ENCODE measurements at places on chromosomes 6 and 20.
A peak's percentile ranks its signal among the peaks of the same experiment; 100 is the strongest.

GRCh38 chr6:146026873-146027272 lies 2.0 kb upstream of the GRM1 start:
- no peak for DNase-seq

- no peak for DNase-seq
These were observed 46.6 kb upstream of the TNFAIP3 start for GRCh38 chr6:137820425-137820824.

DNA sequence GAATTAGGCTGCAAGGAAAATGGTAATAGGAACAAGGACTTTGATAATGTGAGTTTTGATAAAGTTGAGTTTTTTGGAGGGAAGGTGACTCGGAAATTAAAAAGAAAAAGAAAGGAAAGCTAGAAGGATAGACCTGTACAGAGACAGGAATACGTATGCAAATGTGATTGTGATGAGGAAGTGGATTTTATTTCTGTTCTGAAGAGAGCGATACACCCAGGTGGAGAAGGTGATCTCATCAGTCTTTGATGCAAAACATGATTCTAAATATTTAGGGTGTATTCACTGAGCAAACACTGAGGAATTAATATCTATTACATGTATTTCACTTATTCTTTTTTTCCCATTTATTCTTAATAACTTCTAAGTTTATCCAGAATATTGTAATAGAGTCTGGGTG lies 9.2 kb upstream of the PLEKHG1 start:
- DNase-seq, result no peak

- no peak for DNase-seq
These were observed 21.6 kb downstream of the SOBP start for GRCh38 chr6:107511511-107511993.

DNA sequence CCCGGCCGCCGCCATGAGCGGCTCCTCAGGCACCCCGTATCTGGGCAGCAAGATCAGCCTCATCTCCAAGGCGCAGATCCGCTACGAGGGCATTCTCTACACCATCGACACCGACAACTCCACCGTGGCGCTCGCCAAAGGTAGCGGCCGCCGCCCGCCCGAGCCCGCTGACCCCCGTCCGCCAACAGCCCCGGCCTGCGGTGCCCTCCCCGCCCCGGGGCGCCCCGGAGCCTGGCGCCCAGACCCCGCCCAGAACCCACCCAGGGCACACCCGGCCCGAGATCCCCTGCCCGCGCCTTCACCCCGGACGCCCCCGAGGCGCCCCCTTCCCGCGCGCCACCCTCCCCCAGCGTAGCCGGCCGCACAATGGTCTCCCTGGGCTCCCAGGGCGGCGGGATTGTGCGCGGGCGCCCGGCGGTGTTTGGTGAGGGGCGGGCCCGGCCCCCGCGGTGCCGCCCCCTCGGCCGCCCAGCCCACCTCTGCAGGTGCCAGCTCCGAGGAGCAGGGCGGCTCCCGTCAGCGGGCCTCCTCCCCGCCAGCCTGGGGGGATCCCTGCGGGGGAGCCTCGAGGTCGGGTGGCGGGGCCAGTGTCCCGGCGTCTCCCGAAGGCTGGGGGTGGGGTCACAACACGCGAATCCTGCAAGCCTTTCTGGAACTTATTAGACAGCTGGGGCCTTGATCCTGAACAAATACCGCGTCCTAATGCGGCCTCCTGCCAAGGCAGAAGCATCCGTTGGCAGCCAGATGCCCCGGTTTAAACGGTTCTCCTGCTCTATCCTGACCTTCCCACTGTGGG lies 577 bp downstream of the LSM14B start:
- DNase-seq, result peak; percentile 32

GRCh38 chr6:9606435-9607134 lies 808.3 kb downstream of the TFAP2A start:
- no peak for DNase-seq

DNA sequence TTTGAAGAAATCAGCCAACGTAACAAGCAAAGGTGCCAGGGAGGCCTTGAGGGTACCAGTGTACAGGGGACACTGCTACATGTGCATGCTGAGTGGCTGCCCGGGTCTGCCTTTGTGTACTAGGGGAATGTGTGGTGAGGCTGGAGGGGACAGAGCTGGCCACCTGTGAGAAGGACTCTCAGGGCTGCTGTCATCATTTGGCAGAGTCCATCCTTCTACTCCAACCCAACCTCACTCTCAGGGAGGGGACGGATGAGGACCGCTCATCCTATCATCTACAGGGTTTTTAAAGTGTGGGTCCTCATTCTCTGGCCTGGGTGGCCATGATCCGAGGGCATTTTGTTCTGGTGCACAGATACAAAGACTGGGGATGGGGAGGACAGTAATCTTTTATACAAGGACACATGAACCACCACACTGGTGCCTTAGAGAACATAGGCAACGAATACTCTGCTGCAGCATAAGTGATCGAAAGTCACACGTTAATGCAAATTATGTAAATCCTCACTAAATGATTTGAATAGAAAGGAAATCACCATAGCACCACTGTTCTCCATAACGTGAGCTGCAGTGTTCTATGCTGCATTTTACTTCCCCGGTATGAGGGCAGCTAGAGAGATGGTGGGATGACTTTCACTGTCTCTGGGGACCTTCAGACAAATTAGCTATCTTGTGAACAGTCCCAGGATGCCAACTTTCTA lies 181.4 kb downstream of the GMPR start:
- no peak for DNase-seq

GRCh38 chr6:155432293-155432692 lies 23.3 kb downstream of the NOX3 start:
- DNase-seq, result no peak

GRCh38 chr6:108235127-108235526 lies 25.7 kb downstream of the SNX3 start:
- DNase-seq, result no peak

- DNase-seq, result no peak
These were observed 338 bp downstream of the UTRN start for GRCh38 chr6:144285548-144285797.
